ENCODE measurements at places on chromosomes 3 and 15. TPM values are rescaled to one million over a fixed set of nuclear protein-coding genes. Genes with fewer than 3 reads are reported as not detected.

- no peak for DNase-seq
Measured at GRCh38 chr15:89071471-89071870, 16.8 kb upstream of the ABHD2 start.

The CCR8 gene
- total RNA-seq: not detected

DNA sequence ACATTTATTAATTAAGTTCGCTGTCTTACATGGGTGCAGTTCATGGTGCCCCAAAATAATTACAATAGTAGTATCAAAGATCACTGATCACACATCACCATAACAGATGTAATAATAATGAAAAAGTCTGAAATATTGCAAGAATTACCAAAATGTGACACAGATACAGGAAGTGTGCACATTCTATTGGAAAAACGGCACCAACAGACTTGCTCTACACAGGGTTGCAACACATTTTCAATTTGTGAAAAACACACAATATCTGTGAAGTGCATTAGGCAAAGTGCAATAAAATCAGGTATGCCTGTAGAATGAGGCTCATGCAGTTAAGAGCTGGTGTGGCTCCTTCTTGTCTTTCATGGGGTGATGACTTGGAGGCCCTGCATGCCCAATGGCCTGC is 265.8 kb downstream of the RPLP1 start:
- no peak for DNase-seq

The CD80 gene
- total RNA-seq: not detected

GRCh38 chr3:115713284-115713683 is 90.0 kb downstream of the GAP43 start:
- peak; percentile 15 for DNase-seq

DNA sequence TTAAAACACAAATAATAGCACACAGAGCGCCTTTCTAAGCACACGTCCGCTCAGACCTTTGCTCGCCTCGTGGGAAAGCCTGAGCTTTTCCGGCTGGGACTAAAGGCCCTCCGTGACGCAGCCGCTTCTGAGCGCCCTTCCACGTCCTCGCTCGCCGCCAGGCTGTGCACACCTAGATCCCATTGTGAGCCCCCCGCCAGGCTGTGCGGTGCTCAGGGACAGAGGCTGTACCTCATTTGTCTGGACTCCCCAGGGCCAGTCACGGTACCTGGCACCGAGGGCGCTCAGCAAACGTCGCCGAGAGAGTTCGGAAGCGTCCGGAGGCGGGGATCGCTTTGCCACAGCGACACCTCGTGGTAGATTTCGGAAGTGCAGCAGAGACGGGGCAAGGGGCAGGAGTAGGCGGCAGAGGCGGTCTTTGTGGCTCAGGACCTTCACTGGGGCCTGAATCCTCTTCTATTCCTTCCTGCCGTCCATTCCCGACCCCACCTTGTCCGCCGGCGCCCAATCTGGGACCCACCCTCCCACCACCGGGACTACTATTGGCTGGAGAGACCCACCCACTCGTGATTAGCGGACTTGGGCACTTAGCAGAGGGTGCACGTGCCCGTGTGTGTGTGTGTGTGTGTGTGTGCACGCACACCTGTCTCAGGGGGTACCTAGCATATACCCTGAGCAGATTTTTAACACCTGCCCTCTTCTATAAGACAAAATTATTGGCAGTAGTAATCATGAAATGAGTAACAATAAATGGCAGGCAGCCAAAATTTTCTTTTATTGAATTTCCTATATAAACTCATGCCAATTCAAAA is 65.6 kb downstream of the RHCG start:
- peak; percentile 81 for DNase-seq

DNA sequence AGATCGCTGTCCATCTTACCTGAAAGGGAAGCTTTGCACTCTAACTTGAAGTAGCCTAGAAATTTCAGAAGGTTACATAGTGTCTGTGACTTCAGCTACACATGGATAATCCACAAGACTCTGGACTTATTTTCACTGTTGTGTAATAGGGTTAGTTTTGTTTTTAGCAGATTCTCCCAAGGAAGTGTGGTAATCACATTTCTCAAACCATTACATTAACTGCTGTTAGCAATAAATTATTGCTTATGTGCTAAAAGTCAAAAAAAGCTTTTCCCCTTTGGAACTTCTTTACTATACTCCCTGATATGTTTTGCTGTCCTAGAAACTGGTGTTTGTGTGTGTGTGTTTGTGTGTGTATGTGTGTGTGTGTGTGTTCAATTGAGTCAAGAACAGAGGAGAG is 351.8 kb upstream of the TPRG1 start:
- peak; percentile 57 for DNase-seq

The GOLGA8G gene
- total RNA-seq: not detected

DNA sequence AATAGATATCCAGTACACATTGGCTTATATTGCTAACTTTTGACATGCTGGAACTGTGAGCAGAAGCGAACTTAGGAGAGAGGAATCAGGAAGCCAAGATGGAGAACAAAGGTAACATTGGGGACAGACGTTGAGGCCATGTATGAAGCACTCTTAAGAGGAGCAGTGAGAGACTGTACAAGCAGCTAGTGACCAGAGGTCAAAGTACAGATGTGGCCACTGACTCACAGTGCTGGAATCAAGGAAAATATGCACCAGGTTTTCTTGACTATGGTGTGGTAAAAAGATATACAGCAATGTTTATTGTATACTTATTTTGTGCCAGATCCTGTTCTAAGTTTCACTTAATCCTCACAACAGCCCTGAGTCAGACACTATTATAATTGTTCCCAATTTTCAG is 2.0 kb upstream of the IL20RB start:
- DNase-seq: peak; percentile 86

GRCh38 chr15:61712129-61712759 is 348.0 kb downstream of the VPS13C start:
- DNase-seq: no peak

- no peak for DNase-seq
Measured at GRCh38 chr3:46389306-46389705, 17.6 kb downstream of the CCR5AS start.

The RBPMS2 gene
- not detected for total RNA-seq

The SSUH2 gene
- 0.76 TPM for total RNA-seq

- no peak for DNase-seq
Measured at GRCh38 chr3:39839484-39839883, 30.1 kb downstream of the MYRIP start.

- no peak for DNase-seq
Measured at GRCh38 chr15:38197553-38197952, 55.1 kb upstream of the SPRED1 start.

DNA sequence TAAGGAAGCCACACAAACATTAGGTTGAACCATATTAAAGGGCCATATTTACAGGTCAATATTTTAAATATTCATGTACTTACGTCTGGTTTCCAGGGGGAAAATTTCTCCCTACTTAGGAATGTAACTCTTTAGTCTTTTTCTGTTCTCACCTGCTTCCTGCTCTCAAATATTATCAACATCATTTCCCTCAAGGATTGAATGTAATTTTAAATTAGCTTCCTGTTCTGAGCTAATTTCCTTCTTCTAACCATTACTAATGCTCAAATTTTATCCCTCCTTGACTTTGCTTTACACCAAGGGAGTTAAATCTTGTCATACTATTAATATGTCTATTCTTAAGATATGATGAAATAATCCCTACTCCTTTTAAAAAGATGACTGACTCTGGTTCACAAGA is 103.4 kb upstream of the UBP1 start:
- DNase-seq: peak; percentile 2

The ADAMTS17 gene
- total RNA-seq: not detected

DNA sequence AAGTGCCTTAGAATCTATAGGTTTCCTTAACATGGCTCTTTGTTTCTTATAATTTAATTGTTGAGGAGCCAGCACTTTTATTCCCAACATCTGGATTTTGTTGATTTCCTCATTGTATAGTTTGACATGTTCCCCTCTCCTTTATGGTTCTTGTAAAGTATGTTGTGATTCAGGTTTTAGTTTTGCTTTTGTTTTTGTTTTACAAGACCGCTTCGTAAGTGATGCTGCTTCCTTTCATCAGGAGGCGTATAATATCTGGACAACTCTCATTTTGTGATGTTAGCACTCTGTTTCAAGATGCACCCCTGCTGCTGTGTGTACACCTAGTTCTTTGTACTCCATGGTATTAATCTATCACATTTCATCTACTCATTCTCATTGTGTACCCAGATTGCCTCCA is 48.7 kb downstream of the SLC49A4 start:
- DNase-seq: no peak

- DNase-seq: peak; percentile 50
Measured at GRCh38 chr15:80456517-80457492, 52.6 kb downstream of the ARNT2 start.

The CMTM7 gene
- 7.1 TPM for total RNA-seq

DNA sequence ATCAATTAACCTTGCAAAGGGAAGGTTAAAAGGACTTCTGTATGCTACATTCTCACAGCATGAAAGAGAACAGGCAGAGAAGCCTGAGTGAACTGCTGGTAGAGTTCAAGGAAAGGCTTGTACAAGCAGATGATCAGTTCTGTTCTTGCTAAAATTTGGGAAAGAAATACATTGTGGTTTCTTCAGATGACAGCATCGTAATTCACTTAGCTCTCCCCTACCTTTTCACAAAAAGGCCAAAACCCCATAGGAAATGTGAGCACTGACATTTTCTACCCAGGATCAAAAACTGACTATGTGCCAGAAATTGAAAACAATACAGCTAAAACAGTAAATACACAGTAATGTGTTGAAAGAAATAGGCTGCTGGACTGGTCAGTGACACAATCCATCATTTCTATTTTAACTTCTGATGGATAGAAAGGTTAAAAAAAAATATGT is 216.4 kb downstream of the DPH6 start:
- DNase-seq: no peak

DNA sequence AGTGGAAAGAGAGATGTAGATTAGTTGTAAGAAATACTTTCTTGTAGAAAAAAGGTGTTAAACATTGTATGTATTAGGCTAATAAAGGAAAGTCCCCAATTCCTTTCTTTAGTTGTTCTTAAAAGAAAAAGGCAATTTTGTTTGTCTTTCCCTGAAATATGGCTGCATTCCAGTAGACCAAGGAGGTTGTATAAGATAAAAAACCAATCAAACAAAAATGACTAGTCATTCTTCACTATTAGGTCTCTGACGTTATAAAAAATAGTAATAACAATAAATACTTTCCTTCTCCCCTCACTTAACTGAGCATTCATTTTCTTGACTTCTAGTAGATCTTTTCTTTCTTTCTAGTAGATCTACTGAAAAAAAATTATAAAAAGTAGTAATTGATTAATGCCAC is 8.6 kb upstream of the PPM1L start:
- DNase-seq: no peak

DNA sequence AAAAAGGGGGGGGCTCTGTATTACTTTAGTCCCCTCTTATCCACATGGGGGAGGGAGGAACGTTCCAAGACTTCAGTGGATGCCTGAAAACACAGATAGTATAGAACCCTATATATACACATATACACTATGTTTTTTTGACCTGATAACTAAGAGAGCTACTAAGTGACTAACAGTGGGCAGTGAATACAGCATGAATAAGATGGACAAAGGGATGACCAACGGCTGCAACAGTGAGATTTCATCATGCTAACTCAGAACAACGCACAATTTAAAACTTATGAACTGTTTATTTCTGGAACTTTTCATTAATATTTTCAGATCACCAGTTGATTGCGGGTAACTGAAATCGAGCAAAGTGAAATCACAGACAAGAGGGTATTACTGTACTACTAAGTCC is 7.3 kb downstream of the DCUN1D1 start:
- no peak for DNase-seq

The FGF7 gene
- total RNA-seq: 351 TPM

The IP6K2 gene
- total RNA-seq: 59.6 TPM

The MASP1 gene
- total RNA-seq: 32.1 TPM

- peak; percentile 84 for DNase-seq
Measured at GRCh38 chr3:141421639-141422319, 53.5 kb downstream of the ZBTB38 start.

DNA sequence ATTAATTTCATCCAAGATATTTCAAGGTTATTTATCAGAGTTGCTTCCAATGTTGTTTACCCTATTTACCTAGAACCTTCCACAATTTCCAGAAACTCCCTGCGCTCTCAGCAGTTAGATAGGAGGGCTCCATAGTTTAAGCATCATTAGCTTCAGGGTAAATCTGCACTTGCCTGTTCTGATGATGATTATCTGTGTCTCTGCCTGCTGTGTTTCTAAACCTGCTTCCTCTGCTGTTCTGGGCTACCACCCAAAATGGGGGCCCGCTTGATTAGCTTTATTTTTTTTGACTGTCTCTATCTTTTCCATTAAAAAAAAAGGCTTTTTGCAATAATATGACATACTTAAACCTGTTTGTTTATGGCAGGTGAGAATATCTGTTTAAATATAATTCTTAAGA is 472.4 kb downstream of the DIPK2A start:
- DNase-seq: no peak

The THPO gene
- total RNA-seq: not detected

The KNG1 gene
- total RNA-seq: not detected

DNA sequence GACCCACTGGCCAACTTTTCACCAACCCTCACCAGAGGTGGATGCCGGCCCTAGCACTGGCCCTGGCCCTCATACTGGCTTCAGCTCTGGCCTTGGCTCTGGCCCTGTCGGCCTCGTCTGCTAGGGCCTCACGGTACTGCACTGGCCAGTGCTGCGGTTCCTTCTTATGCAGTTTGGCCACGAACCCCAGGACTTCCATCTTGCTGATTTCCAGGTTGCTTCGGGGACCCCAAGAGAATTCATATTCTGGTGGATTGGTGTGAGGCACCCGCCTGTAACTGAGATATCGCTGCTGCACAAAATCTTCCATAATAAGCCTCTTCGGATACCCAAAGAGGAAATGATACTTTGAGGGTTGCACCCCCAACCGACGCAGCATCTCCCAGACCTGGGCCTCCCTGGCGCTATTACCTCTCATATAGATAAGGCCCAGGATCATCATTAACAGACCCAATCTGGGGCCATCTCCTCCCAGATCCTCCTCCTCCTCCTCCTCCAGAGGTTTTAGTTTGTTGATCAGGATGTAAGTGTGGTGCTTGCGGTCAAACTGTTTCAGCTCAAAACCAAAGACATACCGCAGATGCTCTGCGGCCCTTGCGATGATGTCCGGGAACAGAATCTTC is 883 bp downstream of the MAGEF1 start:
- peak; percentile 58 for DNase-seq

DNA sequence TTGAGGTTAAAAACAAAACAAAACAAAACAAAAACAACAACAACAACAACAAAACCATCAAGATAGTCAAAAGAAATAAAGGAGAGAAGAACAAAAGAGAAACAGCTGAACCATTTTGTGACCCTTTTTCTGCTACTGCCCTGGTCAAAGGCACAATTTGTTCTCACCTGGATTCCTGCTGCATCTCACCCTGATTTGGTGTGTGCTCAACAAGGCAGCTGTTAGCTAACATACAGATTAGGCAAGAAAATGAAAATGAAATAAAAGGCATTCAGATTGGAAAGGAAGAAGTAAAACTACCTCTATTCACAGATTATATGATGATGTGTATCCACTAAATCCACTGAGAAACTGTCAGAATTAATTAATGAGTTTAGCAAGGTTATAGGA is 28.7 kb upstream of the XIRP1 start:
- DNase-seq: no peak

The MEIS2 gene
- 29.3 TPM for total RNA-seq

DNA sequence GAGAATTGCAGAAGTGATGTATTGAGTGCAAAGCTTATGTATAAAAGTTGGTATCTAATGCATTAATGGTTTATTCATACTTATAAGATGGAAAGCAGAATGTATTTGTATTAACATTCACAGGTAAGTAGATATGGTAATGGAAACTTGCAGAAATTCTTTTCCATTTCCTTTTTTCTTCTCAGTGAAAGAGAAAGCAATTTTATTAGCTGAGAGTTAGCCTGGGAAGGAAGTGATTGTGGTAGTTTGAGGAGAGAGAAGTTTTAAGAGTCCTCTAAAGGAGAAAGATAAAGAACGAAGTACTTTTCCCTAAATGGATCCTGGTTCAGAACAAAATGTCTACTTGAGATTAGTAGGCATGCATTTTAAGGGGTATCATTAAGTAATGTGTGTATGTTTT is 60.1 kb upstream of the OSTN start:
- DNase-seq: no peak

The ARPIN gene
- 8.7 TPM for total RNA-seq

All from GM23248 (cell line).